ENCODE measurements at places on chromosomes 13 and 19.

- DNase-seq, result no peak
Observed at GRCh38 chr13:52810011-52810410, 38.4 kb downstream of the PCDH8 start.

DNA sequence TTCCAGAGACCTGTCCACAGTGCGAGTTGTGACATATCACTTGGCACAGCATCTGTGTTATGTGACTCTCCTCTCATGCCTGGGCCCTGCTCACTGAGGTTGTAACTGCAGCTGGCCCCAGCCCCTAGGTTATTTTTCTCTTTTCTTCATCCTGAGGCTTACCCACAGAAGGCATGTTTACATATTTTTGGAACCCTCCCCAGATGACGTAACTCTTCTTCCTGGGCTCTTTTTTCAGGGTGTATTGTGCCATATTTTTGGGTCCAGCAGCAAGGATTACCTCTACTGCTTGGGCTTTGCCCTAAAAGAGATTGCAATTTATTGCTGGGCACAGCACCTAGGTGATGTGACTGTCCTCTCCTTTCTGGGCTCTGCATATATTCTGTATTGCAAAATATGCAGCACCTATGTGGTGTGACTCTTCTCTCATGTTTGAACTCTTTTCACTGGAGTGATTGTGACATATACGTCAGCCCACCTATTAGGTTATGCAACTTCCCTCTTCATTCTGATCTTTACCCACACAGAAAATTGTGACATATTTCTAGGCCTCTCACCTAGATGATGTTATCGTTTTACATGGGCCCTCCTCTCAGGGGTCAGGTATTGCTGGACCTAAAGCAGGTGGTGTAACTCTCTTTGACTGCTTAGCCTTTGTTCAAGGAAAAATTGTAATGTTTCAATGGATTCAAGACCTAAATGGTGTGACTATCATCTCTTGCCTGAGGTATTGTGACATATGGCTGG lies 64.5 kb upstream of the ZNF724 start:
- DNase-seq, result no peak

- DNase-seq, result no peak
Observed at GRCh38 chr13:50846861-50847475, 3.5 kb upstream of the DLEU7 start.

DNA sequence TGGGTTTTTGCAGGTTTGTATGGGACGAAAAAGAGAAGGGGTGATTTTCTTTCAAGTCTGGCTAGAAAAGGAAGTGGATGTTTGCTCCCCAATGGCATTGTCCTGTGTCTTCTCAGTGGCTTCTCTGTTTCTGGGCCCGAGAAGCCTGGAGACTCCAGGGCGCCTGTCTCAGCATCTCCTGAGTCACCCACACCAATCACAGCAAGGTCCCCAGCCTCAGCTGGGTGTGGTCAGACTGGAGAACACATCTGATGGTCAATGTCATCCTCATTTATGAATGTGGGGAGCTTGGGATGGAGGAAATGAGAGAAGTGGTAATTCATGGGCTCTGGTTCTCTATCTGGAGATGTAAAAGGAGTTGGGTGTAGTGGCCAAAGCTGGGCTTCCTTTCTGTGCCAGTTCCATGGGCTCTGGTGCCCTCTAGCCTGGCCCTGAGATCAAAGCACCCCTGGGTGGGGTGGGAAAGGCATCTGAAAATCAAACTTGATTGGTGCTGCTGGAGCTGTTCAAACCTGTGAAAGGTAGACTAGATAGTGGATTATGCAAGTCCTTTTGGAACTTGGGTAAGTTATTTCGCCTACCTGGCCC lies 13.4 kb downstream of the RASL11A start:
- peak; percentile 52 for DNase-seq

- DNase-seq, result no peak
Observed at GRCh38 chr19:2455851-2456570, 748 bp downstream of the LMNB2 start.

GRCh38 chr19:32916969-32917615 lies 47.5 kb upstream of the SLC7A9 start:
- DNase-seq, result no peak

GRCh38 chr13:102680842-102681740 lies 13.8 kb downstream of the METTL21C start:
- DNase-seq, result no peak

- DNase-seq, result no peak
Observed at GRCh38 chr13:110714797-110715394, 1.4 kb downstream of the ING1 start.

- no peak for DNase-seq
Observed at GRCh38 chr19:12126707-12127106, 13.4 kb downstream of the ZNF20 start.

GRCh38 chr19:38204728-38205127 lies 19.3 kb downstream of the DPF1 start:
- DNase-seq, result no peak

GRCh38 chr13:93268327-93269028 lies 41.9 kb downstream of the GPC6 start:
- no peak for DNase-seq

- no peak for DNase-seq
Observed at GRCh38 chr13:65959305-65959704, 1270.8 kb downstream of the PCDH9 start.

GRCh38 chr13:77207943-77208342 lies 119.0 kb downstream of the MYCBP2 start:
- peak; percentile 92 for DNase-seq

DNA sequence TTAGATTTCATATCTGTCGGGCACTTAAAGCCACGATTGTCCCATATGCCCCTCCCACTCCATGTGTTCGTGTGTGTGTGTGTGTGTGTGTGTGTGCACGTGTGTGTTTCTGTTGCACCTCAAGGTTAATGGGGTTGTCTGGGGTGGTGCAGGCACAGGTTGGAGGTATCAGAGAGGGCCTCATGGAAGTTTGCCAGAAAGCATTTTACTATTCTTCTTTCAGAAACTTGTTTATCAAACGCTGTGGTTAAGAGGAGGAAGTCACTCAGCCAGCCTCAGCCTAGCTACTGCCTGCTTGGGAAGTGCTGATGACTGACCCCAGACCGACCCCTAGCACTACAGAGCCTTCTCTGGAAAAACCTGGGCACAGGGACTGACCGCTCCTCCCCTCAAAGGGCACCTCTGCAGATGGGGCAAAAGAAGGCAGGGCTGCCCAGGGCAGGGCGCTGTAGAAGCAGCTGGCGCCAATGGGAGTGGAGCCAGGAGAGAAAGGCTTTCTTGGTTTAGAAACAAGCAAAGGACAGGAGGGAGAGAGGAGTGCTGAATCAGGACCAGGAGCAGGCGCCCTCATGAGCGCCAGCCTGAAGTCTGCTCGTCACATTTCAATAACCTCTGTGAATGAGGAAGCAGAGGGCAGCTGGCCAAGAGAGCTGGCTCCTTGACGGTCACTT lies 3.9 kb downstream of the SIAH3 start:
- peak; percentile 68 for DNase-seq

DNA sequence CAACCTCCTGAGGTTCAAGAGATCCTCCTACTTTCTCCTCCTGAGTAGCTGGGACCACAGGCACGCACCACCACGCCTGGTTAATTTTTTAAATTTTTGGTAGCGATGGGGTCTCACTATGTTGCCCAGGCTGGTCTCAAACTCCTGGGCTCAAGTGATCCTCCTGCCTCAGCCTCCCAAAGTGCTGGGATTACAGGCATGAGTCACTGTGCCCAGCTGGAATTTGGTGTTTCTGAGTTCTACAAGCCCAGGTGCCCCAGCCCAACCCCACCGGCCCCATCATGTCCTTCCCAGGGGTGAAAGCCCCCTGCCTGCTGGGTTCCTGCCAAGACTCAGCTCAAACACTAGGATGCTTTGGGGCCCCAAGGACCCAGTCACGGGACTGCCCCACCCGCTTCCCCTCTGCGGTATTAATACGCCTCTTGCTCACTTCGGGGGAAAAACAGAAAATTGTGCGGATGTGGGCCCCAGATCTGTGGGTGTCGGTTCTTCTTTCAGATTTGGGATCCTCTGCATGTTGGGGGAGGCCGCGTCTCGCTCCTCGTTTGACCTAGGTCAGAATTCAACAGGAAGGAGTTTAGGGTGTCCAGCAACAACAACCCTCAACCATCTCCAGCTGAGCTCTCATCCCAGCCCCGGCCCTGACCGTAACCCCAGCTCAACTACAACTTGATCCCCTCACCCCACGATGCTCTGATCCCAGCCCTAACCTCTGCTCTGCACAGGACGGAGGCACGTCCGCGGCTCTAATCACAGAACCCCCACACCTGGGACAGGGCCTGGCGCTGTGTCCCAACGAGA lies 3.7 kb upstream of the FCER2 start:
- no peak for DNase-seq

GRCh38 chr19:2324220-2324948 lies 4.0 kb downstream of the LSM7 start:
- DNase-seq, result no peak

DNA sequence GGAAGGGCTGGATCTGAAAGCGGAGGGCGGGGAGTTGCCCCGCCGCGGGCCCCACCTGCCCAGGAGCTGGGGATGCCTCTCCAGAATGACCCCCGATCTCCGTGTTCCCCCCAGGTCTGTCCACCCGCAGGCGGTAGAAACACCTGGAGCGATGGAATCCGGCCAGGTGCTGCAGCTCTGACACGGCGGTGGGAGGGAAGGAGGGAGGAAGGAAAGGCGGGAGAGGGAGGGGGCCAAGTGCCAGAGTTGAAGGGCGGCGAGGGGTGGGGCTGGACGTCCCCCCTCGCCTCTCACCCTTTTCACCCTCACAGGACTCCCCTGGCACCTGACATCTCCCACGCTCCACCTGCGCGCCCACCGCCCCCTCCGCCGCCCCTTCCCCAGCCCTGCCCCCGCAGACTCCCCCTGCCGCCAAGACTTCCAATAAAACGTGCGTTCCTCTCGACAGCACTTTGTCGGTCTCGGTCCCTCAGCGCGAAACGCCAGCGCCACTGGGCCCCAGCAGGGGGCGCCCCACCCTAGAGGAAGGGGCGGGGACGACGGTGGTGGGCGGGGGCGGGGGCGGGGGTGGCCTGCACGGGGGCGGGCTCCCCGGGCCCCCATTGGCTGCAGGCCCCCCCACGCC lies 337 bp upstream of the FXYD7 start:
- no peak for DNase-seq

DNA sequence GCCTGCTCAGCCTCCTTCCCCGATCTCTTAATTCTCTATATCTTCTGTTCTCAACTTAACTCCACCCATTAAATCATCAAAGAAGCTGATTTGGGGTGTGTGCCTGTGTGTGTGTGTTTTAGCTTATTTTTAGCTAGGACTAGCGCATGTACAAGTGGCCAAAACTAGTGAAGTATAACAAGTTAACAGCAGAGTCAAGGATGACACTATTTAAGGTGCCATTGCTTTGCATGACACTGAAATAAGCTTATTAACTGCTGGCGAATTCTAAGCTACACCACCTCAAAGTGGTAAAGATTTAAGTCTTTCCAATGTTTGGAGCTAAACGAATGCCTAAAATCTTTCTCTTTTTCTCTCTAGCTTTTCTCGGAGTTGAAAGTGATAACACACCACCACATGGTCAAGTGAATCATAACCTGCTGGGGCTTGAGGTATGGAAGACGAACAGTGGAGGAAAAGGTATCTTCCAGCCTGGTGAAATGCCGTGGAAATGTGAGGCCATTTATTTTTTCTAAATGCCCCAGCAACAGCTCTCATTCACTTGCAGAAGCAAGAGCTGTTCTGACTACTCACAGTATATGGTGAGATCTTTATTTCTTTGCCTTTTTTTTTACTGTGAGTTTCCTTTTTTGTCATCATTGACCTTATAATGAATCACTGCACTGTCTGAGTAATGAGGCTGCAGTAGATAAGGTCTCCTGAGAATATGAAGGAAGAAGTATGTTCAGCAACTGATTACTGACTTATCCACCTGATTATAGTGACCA lies 570.3 kb downstream of the PCDH9 start:
- DNase-seq, result peak; percentile 89

- DNase-seq, result peak; percentile 80
Observed at GRCh38 chr13:76148926-76149325, 512.8 kb downstream of the LMO7 start.

DNA sequence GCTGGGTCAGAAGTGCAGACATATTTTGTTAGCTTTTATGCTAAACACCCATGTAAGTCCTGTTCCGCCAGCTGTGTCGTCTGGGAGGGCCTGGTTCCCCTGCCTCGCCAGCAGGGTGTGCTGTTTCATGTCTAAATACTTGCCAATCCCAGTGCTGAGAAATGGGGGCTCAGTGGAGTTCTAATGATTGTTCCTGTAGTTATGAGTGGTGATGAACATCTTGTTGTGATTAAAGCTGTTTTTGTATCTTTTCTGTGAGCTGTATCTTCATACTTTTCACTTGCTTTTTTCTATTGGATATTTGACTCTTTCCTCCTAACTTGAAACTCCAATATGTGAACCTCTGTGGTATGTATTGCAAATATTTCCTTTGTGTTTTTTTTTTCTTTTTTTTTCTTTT lies 32.7 kb downstream of the KDM4B start:
- DNase-seq, result peak; percentile 35

DNA sequence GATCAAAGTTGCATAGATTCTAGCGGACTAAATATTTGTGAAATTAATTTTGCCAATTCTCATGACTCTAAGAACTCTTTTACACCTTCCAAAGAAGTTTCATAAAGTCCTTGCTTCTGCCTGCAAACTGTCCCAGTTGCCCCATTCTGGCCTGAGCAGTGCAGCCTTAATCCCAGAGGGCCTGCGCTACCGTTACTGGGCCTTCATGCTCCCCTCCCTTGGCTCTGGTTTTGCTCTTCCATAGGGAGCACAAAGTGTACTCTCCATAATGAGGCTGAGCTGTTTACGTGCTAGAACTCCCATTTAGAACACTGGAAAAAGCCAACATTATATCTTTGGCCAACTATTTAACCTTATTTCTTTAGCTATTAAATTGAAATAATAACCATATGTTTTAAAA lies 2.1 kb downstream of the MTIF3 start:
- no peak for DNase-seq

DNA sequence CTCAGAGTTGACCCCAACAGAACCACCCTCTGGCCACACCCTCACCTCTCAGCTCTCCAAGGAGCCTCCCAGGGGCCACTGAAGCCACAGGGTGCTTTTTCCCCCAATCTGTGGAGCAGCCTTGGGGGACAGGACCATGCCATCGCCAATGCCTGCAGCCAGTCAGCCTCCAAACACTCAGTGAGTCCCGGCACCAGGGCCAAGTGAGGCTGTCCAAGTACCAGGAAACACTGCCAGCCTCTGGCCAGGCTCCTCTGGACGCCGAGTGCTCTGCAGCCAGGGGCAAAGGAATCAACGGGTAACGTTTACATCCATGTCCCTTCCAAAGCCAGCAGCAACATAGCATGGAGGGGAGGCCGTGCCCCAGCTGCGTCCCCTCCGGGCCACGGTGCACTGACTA lies 9.5 kb upstream of the COMP start:
- DNase-seq, result no peak

DNA sequence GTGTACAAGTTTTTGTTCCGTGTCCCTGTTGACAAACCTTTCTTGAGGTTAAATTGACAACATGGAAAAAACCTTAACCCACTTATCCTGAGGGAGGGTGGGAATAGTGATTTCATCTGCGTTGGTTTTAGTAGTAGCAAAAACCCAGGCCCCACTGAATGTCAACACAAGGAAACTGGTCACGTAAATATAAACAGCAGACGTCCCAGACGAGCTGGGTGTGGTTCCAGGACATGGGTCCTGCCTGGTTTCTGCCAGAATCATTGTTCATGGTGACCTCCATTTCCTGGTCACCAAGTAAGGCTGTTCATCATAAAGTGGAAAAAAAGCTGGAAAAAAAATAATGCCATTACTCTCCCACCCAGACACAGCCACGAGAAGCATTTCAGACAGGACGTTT lies 16.9 kb upstream of the F2RL3 start:
- DNase-seq, result no peak
